Activated naive CD4-positive, alpha-beta T cell treated with anti-CD3 and anti-CD28 coated beads, Interleukin-2, amount 10 ng/mL, durations not matched to agents 7 days and 5 days (primary cell): ENCODE measurements at places on chromosomes 2 and 18.

DNA sequence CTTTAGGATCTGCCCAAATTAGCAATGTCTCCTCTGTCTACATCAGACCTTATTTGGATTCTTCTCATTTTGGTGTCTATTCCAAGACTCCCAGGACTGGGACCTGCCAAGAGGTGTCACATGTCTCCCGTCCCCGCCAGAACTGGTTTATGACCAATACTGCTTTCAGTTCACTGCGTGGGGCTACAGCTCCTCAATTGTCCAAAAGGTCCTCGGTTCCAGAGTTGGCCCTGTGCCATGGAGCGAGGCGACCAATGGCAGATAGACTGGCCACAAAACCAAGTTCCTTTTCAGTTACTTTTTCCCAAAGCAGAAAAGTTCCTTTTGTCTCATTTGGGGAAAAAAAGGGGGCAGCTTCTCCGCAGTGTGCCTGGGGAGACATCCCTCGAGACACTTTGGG lies 144.1 kb upstream of the ZNF236 start:
- no peak overlapping the region for H3K4me3 ChIP-seq
- no peaks in the 10 kb centered on the region for H3K4me1 ChIP-seq
- peaks cover 51% of the 10 kb centered on the region for H3K27me3 ChIP-seq
- H3K27ac ChIP-seq, result no peak overlapping the region

- DNase-seq, result no peak
- no peaks in the 10 kb centered on the region for H3K36me3 ChIP-seq
- no peak overlapping the region for H3K27ac ChIP-seq
- H3K4me3 ChIP-seq, result no peak overlapping the region
- H3K4me1 ChIP-seq, result no peaks in the 10 kb centered on the region
Measured at GRCh38 chr2:37526323-37526722, 145.1 kb downstream of the CDC42EP3 start.

GRCh38 chr18:59985289-59985688 lies 85.5 kb downstream of the PMAIP1 start:
- peaks cover 4% of the 10 kb centered on the region for H3K27me3 ChIP-seq
- H3K36me3 ChIP-seq, result no peaks in the 10 kb centered on the region
- H3K4me3 ChIP-seq, result no peak overlapping the region
- H3K27ac ChIP-seq, result no peak overlapping the region
- DNase-seq, result no peak
- H3K4me1 ChIP-seq, result no peaks in the 10 kb centered on the region

GRCh38 chr2:42128721-42129486 lies 40.2 kb upstream of the EML4 start:
- no peak for DNase-seq
- peaks cover 3% of the 10 kb centered on the region for H3K36me3 ChIP-seq
- peaks cover 97% of the 10 kb centered on the region for H3K4me1 ChIP-seq
- no peaks in the 10 kb centered on the region for H3K27me3 ChIP-seq

- no peaks in the 10 kb centered on the region for H3K27me3 ChIP-seq
- DNase-seq, result no peak
- H3K27ac ChIP-seq, result no peak overlapping the region
Measured at GRCh38 chr2:40002339-40002738, 223.3 kb upstream of the THUMPD2 start.

GRCh38 chr2:54048117-54048785 lies 67.2 kb upstream of the ACYP2 start:
- DNase-seq, result peak; percentile 38
- H3K27me3 ChIP-seq, result no peaks in the 10 kb centered on the region
- H3K4me1 ChIP-seq, result peaks cover 21% of the 10 kb centered on the region
- H3K27ac ChIP-seq, result no peak overlapping the region
- peaks cover 10% of the 10 kb centered on the region for H3K36me3 ChIP-seq

DNA sequence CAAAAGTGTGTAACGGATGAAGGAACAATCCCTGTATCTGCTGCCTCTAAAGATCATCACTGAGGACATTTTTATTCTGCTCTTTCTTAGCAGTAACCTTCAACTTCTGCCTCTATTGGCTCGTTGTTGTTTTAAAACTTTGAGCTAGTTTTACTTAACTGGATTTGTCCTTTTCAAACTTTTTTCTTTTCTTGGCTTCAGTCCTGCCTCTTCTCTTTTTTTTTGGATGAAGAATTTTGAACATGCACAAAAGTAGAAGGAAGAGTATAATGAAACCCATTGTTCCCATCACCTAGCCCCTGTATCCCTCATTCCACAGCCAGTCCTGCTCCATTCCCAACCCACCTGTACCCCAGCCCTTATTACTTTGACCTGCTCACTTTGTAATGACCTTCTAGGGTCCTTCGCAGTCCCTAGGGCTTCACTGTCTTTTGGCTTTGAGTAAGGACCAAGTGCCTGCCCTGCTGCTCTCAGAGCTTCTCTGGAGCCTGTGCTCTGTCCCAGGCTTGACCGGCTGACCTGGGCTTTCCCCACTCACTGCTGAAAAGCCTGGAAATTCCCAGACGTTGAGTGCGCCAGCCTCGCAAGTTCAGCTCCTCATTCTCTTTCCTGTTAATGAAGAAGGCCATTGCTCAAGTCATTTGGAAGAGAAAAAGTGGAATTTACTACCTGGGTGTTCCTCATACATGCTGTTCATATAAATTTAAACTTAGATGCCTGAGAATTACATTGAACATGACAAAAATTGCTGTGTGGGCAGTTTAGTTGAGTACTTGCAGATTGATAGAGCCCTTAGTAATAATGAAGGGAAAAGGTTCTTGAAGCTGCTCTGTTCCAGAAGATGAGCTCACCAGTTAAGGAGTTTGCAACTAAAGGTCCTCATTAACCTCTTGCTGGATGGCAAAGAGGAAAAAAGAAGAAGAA lies 149.3 kb upstream of the ALPP start:
- H3K27ac ChIP-seq, result no peak overlapping the region
- H3K4me3 ChIP-seq, result no peak overlapping the region
- DNase-seq, result no peak

GRCh38 chr2:197891897-197892442 lies 87.6 kb downstream of the PLCL1 start:
- H3K27ac ChIP-seq, result peak overlapping the region; percentile 79
- DNase-seq, result no peak
- H3K27me3 ChIP-seq, result no peaks in the 10 kb centered on the region
- H3K4me3 ChIP-seq, result peak overlapping the region; percentile 2

GRCh38 chr2:11778416-11778815 lies 32.0 kb downstream of the LPIN1 start:
- H3K4me1 ChIP-seq, result peaks cover 59% of the 10 kb centered on the region
- DNase-seq, result no peak
- peaks cover 64% of the 10 kb centered on the region for H3K36me3 ChIP-seq
- H3K27me3 ChIP-seq, result no peaks in the 10 kb centered on the region
- H3K27ac ChIP-seq, result peak overlapping the region; percentile 68
